Iris pigment epithelial cell (primary cell): ENCODE measurements at places on chromosomes 5 and 9.

- no peak for DNase-seq
These were observed 27.1 kb upstream of the SPTLC1 start for GRCh38 chr9:92142329-92142728.

DNA sequence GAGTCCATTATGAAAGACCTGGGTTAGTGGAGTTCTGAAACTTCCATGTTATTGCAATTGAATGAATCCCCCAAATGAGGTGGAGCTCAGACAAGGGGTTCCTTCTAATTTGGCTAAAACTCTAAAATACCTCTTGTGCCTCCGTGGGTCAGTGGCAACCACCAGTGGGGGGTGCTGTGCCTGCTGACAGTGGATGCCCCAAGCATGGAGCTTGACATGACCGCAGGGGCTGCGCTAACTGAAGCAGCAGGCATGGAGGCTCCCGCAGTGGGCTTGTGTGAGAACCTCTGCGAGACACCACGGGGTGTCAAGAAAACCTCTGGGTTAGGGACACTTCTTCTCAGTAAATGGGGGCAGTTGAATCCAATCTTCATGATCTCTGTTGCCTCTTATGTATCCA is 200.5 kb downstream of the DRD1 start:
- no peak for DNase-seq

DNA sequence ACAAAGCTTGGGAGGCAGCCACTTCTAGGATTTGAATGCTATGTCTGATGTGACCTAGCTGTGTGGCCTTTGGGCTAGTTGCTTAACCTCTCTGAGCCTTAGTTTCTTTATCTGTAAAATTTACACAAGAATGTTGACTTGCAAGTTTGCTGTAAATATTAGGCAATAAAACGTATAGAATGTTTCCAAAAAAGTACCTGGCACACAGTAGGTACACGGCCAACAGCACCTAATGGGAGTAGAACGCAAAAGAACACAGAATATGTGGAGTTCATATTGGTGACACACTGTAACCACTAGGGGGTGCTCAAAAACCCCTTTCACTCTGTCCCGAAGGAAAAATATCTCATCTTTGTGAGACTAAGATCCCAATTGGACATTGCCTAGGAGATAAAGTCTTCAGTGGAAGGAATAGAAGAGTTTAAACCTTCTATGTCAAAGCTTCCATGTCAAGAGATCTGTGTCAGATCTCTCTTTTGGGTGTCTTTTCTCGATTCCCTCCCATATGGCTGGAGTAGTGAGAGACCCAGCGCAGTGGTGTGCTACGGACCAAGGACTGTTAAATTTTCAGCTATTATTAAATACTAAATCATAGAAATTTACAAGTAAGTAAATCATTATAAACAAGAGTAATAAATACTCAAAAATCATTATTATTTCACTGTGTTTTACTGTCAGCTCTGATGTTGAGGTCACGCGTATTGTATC is 145.4 kb upstream of the RAD23B start:
- DNase-seq = peak; percentile 35

- peak; percentile 4 for DNase-seq
These were observed 270.8 kb downstream of the NTRK2 start for GRCh38 chr9:84940294-84940693.

DNA sequence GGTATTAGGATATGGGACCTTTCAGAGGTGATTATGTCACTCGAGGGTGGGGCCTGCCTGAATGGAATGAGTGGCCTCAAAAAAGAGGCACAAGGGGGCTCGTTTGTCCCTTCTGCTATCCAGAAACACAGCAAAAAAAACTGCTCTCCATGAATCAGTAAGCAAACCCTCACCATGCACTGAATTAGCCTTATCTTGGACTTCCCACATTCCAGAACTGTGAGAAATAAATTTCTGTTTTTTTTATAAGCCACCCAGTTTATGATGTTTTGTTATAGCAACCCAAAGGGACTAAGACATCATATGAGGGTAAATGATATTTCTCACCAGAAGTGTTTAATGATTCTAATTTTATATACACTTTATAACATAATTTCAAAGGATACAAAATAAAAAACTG is 476.6 kb upstream of the EDIL3 start:
- peak; percentile 55 for DNase-seq

- DNase-seq = no peak
These were observed 79.6 kb downstream of the CYFIP2 start for GRCh38 chr5:157345485-157345884.

GRCh38 chr9:129436751-129437625 is 183.9 kb downstream of the C9orf50 start:
- peak; percentile 67 for DNase-seq

GRCh38 chr9:94913550-94913949 is 187.1 kb downstream of the AOPEP start:
- DNase-seq = no peak

DNA sequence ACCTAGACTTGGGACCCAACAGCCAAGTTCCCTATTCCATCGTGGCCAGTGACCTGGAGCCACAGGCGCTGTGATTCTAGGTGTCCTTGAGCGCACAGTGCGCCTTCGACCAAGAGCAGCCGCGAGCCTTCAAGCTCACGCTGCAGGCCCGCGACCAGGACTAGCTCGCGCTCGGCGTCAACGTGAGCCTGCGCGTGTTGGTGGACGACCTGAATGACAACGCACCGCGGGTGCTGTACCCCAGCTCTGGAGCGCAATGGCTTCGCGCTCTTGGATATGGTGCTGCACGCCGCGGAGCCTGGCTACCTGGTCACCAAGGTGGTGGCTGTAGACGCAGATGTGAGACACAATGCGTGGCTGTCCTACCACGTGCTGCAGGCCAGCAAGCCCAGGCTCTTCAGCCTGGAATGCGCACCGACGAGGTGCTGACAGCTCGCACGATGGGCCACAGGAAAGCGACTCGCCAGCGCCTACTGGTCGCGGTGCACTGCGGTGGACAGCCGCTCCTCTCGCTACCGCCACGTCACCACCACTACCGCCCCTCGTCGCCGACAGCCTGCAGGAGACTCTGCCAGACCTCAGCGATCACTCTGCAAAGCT is 11.4 kb downstream of the PCDHGA12 start:
- DNase-seq = no peak

DNA sequence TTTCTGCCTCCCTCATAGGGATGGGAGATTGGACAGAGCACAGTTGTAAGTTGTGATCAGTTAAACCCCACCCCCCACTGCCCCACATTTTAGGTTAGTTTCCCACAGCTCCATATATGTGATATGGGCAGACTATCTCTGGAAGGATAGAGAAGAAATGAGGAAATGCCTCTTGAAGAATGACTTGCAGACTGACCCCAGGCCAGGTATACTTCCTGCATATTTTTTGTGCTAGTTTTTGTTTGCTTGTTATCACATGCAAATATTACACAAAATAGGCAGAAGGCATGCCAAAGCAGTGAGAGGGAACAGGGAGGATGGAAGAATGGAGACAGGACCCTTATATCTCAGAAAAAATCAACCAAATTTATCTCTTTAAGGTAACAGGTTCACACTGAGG is 10.1 kb upstream of the GLRX start:
- no peak for DNase-seq

- DNase-seq = peak; percentile 88
These were observed 31.3 kb downstream of the ADAMTS2 start for GRCh38 chr5:179313849-179314521.

- no peak for DNase-seq
These were observed 85.4 kb upstream of the SMARCA2 start for GRCh38 chr9:1929722-1930244.

- no peak for DNase-seq
These were observed 21.0 kb downstream of the DIAPH1 start for GRCh38 chr5:141597814-141598213.

DNA sequence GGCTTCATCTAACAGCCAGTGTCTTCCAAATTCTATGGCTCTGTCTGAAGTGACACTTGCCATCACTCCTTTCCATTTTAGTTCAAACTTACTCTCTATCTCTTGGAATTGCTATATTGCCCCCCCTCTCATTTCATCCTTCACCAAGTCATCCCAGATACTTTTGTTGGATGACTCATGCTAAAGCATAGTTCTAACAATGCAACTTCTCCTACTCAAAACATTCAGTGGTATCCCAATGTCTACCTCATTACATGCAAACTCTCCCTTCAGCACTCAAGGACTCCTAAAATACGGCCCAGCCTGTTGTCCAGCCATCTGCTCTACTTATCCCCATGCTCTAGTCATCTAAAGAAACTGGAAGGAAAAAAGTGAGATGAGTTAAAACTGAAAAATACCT is 171.6 kb downstream of the RASEF start:
- peak; percentile 9 for DNase-seq

GRCh38 chr9:7536310-7536939 is 263.2 kb downstream of the DMAC1 start:
- peak; percentile 15 for DNase-seq

- DNase-seq = peak; percentile 1
These were observed 134.9 kb upstream of the CHD1 start for GRCh38 chr5:99063737-99064136.

GRCh38 chr9:98108531-98109031 is 10.4 kb downstream of the TRIM14 start:
- DNase-seq = no peak

DNA sequence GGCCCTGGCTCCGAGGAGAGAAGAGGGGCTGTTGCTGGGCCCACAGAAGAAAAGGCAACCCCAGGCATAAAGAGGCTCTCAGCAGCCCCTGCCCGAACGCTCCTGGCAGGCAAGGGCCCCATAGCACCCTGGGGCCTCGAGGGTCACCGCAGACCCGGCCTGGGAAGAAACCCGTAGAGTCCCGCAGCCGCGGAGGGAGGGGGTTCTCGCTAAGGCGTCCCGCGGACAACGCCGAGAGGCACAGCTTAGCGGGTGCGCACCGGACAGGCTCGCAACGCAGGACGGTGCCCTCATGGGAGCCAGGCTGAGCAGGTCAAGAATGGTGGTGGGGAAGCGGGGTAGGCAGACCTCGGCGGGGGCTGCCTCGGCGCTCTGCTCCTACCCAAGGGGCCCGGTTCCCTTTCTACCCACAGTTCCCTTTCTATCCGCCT is 6.7 kb downstream of the PITX1 start:
- DNase-seq = peak; percentile 22

- peak; percentile 73 for DNase-seq
These were observed 33.7 kb downstream of the LHX2 start for GRCh38 chr9:124045076-124045829.

DNA sequence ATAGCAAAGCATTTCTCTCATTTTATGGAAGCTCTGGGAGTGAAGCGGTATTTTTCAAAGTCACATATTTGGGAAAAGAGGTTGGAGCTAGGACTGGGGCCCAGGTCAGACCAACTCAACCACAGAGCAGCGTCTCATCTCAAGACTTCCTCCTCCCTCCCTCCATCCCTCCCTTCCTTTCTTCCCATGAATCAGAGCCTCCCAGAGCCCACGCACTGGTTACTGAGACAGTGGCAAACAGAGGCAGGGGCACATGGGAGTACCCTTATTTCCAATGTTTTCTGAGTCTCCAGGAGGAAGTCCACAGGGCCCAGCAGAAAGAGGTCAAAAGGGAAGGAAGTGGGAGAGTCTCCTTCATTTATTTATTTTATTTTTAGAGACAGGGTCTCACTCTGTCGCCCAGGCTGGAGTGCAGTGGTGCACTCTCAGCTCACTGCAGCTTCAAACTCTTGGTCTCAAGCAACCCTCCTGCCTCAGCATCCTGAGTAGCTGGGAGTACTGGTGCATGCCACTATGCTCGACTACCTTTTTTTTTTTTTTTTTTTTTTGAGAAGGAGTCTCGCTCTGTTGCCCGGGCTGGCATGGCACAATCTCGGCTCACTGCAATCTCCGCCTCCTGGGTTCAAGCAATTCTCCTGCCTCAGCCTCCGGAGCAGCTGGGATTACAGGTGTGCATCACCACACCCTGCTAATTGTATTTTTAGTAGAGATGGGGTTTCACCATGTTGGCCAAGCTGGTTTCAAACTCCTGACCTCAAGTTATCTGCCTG is 52.5 kb upstream of the CDKN2AIPNL start:
- DNase-seq = peak; percentile 29

DNA sequence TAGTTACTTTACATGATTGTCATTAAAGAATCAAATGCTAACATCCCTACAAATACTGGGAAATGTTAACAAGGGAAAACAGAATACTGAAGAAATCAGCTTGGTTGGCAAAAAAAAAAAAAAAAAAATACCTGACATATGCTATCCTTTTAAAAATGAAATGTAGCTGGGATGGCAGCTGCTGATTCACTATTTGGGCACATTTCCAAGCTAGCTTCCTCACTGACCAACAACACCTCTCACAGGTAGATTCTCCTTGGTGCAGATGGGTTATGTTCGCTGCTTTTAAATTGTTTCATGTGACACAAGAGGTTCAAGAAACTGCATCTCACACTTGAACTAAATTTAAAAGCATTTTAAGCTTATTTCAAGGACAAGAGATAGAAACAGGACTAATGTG is 6.1 kb upstream of the PRUNE2 start:
- no peak for DNase-seq

DNA sequence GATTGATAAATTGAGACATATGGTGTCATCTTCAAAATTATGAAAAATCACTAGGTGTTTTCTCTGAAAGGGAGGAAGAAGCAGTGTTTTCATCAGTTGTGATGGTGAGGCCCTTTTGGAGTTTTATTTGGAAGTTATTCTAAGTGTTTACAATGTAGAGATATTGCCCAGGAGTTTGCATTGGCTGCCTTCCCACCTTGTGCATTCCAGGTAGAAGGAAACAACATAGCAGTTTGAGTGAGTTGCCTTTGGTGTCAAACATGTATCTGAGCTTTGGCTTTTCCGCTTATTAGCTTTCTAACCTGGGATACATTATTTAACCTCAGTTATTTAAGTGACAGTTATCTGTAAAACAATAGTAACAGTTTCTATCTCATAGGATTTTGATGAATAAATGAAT is 122.5 kb downstream of the SCAMP1 start:
- no peak for DNase-seq

- DNase-seq = no peak
These were observed 84.7 kb upstream of the TNFAIP8 start for GRCh38 chr5:119270960-119271757.

DNA sequence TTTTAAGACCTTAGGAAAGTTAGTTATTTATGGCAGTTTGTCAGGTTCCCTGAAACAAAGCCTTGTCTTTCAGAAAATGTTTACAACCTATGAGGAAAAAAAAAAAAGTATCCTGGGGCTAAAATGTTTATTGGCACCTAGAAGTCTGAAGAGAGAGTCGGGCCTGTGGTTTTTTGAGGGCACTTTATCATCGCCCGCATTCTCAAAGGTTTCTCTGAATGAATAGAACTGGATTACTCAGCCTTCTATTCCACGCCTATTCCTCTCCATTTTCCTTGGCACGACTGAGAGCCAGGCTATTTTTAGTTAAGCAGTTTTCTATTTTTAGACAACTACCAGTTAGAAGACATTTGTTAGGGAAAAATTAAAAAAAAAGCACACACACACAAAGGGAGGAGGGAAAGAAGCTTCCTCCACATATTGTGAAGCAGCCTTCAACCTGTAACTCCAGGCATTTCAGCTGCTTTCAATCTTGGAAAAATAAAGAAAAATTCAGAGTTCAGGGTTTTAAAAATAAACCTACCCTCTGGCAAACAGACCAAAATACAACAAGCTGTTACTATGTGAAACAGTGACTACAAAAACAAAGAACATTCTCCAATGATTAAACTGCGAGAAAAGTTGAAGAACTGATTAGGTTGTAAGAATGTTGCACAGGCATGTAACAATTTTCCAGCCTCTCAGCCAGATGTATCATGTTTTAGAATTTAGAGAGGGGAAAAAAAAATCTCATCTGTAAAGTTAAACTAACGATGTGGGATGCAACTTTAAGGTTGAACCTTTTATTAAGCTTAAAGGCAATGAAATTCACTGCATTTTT is 97.0 kb downstream of the MEF2C start:
- peak; percentile 89 for DNase-seq
